Hematopoietic multipotent progenitor cell treated with erythropoietin and hydrocortisone succinate and interleukin-3 and kit ligand, for 17 days (in vitro differentiated cells): ENCODE measurements at places on chromosomes 13 and 19.

DNA sequence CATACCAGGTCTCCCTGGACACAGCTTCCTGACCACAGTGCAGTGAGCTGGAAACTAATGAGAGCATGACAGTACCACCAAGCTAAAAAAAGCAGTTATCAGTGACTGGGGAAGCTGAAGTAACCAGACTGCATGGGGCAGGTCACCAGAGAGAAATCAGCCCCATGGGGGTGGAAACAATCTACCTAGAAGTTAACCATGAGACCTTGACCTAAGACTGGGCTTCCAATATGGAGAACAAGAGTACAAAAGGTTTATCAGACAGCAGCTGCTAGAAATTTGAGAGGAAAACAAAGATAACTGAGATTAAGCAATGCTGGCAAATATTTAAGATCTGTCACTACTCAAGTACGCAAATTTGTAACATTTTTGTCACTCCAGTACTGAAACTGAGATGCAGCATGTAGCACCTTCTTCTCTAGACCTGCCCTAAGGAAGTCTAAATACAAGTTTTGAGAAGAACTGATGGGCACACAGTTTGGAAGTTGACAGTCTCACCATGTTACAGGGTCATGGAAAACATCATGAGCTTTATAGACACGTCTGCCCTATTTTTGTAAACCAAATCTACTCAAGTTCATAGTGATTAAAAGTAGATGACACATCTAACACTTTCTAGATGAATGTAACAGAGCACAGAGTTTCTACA is 2641.8 kb upstream of the PCDH20 start:
- no peak for DNase-seq

GRCh38 chr13:95862408-95862807 is 185.5 kb downstream of the DNAJC3 start:
- no peak for DNase-seq

- no peak for DNase-seq
These were observed 799.1 kb downstream of the DIAPH3 start for GRCh38 chr13:59364641-59365085.

DNA sequence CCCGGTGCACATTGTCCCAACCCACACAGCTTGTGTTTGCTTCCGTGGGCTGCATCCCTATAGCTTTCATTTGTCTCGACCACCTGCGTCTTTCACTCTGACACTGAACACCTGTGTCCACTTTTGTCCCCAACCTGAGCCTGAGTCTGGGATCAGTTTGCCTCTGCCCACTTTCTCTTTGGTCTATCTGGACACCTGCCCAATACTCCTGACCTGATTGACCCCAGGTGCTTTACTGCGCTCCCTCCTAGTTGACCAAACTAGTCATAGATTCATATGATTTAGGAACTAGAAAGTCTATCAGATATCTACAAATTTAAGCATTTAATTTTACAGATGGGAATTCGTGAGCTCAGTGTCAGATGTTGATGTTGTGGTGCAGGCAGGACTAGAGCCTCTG is 209.9 kb downstream of the DCT start:
- no peak for DNase-seq

DNA sequence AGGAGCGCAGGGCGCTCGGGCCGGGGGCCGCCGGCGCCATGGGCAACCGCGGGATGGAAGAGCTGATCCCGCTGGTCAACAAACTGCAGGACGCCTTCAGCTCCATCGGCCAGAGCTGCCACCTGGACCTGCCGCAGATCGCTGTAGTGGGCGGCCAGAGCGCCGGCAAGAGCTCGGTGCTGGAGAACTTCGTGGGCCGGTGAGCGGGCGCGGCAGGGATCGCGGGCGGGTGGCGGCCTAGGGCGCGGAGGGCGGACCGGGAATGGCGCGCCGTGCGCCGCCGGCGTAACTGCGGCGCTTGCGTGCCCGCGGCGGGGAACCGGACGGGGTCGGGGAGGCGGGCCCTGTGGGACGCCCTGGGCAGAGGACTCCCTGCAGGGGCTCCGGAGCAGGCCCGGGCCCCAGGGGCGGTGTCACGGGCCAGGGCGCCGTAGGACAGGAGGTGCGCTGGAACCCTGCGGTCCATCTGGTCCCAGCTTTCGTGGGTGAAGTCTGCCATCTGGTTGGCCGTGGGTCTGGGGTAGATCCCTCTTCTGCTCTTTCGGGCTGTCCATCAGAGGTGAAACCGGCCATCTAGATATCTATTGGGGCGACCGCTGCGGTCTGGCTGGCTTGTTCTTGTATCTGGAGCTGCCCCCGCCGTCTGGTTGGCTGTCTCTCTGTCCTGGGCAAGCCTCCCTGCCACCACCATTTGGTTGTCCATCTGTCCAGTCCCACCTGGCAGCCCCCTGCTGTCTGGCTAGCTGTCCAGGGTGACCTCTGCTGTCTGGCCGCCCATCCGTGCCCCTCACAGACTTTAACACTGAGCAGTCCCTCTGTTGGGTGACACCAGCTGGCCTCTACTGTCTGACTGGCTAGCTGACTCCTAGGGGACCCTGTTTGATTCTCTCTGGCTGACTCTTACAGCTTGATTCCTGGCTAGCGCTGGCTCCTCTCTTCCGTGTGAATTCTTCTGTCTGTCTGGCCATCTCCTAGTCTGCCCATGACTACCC is 622 bp downstream of the DNM2 start:
- peak; percentile 17 for DNase-seq

GRCh38 chr13:22126433-22127021 is 455.7 kb downstream of the FGF9 start:
- DNase-seq, result no peak

DNA sequence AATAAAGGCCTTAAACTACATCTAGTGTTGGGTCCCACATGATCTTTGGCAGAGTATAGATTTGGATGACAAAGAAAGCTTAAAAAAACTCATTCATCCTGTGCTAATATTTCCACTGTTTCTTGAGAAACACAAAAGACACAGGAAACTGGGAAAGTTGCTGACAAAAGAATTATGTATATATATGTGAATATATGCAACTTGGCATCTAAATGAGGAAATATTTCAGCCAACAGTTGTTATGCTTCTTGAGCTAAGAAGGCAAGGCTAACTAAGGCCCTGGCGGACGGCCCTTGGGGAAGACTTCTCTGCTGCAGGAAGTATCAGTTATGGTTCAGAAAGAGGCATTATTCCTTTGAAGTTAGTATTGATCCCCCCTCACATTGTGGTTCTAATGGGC is 491.8 kb downstream of the DIAPH3 start:
- no peak for DNase-seq

DNA sequence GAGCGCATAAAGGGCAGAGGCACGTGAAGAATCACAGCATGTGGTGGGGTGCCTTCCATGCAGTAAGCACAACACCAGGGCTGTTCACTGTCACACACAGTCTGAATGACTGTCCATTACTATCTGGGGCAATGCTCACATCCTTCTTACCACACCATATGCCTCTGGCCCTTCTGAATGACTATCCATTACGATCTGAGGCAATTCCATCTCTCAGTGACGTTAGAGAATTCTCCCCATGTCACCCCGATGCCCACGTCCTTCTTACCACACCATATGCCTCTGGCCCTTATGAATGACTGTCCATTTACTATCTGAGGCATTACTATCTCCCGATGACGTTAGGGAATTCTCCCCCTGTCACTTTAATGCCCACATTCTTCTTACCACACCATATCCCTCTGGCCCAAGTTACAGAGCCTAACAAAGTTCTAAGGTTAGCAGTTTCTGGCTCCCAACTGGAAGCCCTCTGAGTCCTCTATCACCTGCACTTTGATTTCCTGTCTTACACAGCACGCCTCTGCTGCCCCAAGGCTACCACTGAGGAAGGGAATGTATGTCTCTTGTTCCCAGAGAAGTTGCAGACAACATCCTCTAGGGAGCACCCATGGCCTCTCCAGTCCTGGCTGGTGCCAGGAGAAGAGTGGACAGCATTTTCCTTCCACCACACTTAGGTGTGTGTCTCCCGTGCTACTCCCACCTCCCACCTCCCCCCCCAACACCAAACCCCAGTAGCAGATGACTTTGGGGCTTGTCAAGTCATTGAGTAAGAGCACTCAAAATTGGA is 154.8 kb downstream of the COG6 start:
- DNase-seq, result no peak

DNA sequence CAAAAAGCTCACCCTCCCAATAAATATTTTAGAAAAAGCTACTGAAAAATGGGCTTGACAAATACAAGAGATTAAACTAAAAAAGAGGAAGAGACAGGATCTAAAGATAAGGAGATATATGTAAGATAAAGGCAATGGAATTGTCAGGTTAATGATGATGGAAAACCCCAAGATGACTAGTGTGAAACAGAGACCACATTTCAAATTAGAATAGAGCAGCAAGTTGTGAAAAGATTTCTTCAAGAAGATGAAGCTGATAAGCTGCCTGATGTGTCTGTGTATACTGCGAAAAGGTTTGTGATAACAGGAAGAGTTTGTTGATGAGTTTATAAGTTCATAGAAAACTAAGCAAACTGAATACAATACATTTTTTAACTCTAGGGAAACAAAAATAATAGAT is 840.1 kb upstream of the SLITRK5 start:
- no peak for DNase-seq

GRCh38 chr19:11506967-11507366 is 1.3 kb upstream of the ZNF653 start:
- no peak for DNase-seq

DNA sequence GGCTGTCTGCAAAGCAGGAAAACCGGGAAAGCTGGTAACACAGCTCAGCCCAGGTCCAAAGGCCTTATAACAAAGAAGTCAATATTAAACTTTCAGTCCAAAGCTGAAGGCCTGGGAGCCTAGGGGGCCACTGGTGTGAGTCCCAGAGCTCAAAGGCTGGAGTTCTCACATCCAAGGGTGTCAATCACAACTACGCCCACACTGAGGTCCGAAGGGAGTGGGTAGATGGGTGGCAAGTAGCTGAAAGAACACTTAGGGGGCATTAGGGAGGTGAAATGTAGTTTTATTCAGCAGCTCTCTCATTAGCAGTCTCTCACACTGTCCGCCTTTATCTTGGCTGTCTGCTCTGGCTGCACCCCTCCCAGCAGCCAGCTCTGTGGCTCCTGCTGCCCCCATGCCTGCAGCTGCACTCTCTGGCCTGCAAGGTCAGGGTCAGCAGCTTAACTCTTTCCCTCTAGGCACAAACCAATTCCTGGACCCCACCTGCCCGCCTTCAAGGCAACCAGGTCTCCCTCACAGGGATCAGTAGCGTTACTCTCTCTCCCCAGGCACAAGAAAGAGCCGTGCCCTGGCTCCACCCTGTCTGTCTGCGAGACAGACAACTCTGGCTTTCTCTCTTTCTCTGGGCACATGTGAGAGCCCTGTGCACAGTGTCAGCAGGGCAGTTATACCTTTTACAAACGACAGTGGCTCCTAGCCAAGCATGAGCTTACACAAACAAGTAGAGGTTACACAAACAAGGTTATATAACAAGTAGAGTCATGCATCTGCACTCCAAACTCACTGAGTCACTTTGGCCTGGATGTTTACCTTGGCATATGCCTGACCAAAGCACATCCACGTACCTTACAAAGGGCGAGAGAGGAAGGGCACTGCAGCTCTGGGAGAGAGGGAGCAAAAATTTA is 249.4 kb upstream of the PCDH20 start:
- DNase-seq, result no peak

DNA sequence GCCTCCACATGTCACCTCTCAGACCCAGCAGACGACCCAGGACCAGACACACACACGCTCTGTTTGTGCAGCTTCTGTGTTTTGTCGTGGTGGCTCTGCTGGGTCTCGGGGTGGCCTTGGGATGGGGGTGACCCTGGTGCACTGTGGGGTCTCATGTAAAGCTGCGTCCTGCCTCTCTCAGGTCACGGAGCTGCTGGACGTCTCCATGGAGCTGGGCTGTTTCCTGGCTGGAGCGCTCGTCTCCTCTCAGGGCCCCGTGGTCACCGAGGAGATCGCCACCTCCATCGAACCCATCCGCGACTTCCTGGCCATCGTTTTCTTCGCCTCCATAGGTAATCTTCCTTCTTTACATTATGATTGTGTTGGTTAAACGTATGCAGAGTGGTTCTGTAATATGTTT is 45.4 kb upstream of the TFDP1 start:
- no peak for DNase-seq

GRCh38 chr13:100675661-100676129 is 1.1 kb upstream of the TMTC4 start:
- no peak for DNase-seq

- DNase-seq, result no peak
These were observed 18.1 kb downstream of the CLEC4M start for GRCh38 chr19:7781157-7781556.

DNA sequence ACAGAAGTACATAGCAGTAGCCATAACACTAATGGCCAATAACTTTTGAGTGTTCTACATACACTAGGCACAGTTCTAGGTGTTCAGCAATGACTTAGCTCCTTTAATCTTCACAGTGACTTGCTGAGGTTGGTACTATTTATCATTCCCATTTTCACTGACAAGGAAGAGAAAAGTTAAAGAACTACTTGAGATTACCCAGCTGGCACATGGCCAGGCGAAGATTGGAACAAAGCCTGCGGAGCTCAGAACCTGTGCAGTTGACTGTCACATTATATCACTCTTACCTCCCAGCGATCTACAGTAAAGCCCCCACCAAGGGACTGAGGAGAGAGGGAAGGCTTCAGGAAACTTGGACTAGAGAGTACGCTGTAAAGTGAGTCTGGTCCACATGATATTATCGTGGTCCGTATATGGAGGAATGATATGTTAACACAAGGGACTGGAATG is 42.4 kb upstream of the WDFY2 start:
- DNase-seq, result no peak

DNA sequence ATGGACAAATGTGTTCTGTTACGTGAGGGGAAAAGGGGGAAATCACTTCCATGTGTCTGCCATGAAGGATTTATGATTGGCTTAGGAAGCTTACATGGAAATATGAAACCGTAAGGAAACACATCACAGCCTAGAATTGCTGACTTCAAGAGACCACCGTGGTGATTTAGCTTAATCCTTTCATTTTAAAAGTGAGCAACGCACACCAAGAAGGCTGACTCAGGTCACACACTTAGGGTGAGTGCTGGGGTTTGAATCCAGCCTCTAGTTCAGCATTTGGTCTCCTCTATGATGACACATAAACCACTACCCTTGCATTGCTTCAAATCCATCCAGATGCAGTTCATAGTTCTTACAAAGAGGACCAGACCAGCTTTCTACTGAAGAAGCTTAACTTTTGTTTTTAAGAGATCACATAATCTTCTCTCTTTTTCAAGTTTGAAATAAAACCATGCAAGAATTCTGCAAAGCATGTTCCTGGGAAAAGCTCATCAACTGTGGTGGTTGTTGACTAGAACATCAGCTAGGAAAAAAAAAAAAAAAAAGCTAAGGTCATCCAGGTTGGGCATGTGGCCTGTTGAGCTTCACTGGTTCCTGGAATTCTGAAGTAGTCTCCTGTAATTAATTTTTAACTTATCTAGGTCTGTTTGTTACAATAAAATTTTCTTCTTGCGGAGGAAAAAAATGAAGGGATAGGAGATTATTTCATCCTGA is 60.2 kb upstream of the KL start:
- no peak for DNase-seq

- DNase-seq, result no peak
These were observed 1.3 kb upstream of the ZIC2 start for GRCh38 chr13:99980201-99980823.

GRCh38 chr19:46298479-46299003 is 1.7 kb downstream of the HIF3A start:
- DNase-seq, result no peak

- DNase-seq, result no peak
These were observed 46.5 kb downstream of the DNAJC3 start for GRCh38 chr13:95723438-95723837.

GRCh38 chr13:102392481-102393209 is 9.2 kb downstream of the FGF14 start:
- no peak for DNase-seq

GRCh38 chr19:18763674-18764590 is 27.2 kb downstream of the COMP start:
- DNase-seq, result no peak

- no peak for DNase-seq
These were observed 3.2 kb upstream of the LGALS13 start for GRCh38 chr19:39599116-39599515.
